ENCODE measurements at places on chromosomes 5 and 9.

DNA sequence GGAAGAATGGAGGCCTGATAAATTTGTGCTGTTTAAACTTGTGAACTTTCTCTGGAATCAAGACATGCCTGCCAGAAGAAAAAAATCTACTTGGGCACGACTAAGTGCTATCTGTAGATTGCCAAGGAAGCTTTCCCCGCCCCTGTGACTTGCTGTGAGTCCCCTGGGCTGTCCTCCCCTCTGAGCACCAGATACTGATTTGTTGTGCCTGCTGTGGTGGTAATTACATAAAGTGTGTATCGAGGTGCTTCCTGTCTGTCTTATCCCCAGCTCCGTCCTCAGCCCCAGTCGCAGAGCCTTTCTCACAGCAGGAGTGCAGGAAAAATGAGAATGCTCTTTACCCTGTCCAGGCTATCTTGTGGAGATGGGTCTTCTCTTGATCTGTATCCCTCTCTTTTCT lies 53.9 kb downstream of the TRIO start:
- no peaks in the 10 kb centered on the region for H3K36me3 ChIP-seq
- DNase-seq = no peak
- no peak overlapping the region for H3K4me3 ChIP-seq
- no peaks in the 10 kb centered on the region for H3K4me1 ChIP-seq

DNA sequence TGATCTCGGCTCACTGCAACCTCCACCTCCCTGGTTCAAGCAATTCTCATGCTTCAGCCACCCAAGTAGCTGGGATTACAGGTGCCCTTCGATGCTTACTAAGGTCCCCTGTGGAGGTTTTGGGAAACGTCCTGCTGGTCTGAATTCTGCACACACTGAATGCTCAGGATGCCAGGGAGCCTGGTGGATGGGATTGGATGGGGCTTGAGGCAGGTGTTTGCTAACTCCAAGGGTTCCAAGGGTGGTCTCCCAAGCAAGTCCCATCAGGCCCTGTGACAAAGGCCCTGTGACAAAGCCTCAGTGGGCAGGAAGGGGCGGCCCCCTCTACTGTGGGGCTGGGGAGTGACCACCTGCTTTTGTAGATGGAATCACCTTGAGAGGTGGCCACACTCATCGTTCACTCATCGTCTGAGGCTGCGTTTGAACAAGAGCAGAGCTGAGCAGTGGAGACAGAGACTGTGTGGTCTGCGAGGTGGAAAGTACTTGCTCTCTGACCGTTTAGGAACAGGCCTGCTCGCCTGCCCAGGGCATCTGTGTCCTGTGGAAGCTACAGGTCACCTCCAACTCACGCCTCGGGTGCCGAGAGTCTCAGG lies 40.2 kb downstream of the MRPL36 start:
- no peaks in the 10 kb centered on the region for H3K27me3 ChIP-seq
- no peak overlapping the region for H3K27ac ChIP-seq
- H3K36me3 ChIP-seq = no peaks in the 10 kb centered on the region
- no peaks in the 10 kb centered on the region for H3K4me1 ChIP-seq
- no peak overlapping the region for H3K4me3 ChIP-seq
- DNase-seq = no peak

DNA sequence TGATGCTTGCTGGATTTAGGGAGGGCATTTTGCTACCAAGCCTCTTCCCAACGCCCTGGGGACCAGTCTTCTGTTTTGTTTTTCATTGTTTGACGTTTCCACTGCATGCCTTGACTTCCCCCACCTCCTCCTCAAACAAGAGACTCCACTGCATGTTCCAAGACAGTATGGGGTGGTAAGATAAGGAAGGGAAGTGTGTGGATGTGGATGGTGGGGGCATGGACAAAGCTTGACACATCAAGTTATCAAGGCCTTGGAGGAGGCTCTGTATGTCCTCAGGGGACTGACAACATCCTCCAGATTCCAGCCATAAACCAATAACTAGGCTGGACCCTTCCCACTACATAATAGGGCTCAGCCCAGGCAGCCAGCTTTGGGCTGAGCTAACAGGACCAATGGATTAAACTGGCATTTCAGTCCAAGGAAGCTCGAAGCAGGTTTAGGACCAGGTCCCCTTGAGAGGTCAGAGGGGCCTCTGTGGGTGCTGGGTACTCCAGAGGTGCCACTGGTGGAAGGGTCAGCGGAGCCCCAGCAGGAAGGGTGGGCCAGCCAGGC lies 23.0 kb downstream of the PCDHGC5 start:
- peak overlapping the region; percentile 65 for H3K4me3 ChIP-seq
- peaks cover 23% of the 10 kb centered on the region for H3K4me1 ChIP-seq
- DNase-seq = no peak
- H3K27ac ChIP-seq = no peak overlapping the region
- H3K36me3 ChIP-seq = peaks cover 18% of the 10 kb centered on the region

- no peak for DNase-seq
- no peaks in the 10 kb centered on the region for H3K4me1 ChIP-seq
- H3K4me3 ChIP-seq = no peak overlapping the region
- H3K27ac ChIP-seq = no peak overlapping the region
Measured at GRCh38 chr5:50888751-50889150, 222.3 kb downstream of the PARP8 start.

DNA sequence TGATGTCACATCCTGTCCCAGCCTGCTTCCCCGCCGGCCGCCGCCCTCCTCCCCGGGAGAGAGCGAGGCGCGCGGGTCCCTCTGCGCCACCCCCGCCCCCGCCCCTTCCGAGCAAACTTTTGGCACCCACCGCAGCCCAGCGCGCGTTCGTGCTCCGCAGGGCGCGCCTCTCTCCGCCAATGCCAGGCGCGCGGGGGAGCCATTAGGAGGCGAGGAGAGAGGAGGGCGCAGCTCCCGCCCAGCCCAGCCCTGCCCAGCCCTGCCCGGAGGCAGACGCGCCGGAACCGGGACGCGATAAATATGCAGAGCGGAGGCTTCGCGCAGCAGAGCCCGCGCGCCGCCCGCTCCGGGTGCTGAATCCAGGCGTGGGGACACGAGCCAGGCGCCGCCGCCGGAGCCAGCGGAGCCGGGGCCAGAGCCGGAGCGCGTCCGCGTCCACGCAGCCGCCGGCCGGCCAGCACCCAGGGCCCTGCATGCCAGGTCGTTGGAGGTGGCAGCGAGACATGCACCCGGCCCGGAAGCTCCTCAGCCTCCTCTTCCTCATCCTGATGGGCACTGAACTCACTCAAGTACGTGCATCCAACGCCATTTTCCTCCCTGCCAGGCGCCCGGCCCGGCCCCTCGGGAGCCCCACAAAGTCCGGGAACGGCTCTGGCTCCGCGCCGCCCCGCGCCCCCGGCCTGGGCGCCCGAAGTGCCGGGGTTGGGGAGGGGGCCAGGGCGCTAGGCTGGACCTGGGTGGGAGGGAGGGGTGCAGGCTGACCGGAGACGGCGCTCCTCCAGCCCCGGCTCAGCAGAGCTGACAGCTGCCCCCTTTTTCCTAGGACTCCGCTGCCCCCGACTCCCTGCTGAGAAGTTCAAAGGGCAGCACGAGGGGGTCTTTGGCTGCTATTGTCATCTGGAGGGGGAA lies 12.0 kb upstream of the OLFM1 start:
- no peak overlapping the region for H3K4me3 ChIP-seq
- no peaks in the 10 kb centered on the region for H3K27me3 ChIP-seq
- H3K36me3 ChIP-seq = no peaks in the 10 kb centered on the region
- DNase-seq = no peak

DNA sequence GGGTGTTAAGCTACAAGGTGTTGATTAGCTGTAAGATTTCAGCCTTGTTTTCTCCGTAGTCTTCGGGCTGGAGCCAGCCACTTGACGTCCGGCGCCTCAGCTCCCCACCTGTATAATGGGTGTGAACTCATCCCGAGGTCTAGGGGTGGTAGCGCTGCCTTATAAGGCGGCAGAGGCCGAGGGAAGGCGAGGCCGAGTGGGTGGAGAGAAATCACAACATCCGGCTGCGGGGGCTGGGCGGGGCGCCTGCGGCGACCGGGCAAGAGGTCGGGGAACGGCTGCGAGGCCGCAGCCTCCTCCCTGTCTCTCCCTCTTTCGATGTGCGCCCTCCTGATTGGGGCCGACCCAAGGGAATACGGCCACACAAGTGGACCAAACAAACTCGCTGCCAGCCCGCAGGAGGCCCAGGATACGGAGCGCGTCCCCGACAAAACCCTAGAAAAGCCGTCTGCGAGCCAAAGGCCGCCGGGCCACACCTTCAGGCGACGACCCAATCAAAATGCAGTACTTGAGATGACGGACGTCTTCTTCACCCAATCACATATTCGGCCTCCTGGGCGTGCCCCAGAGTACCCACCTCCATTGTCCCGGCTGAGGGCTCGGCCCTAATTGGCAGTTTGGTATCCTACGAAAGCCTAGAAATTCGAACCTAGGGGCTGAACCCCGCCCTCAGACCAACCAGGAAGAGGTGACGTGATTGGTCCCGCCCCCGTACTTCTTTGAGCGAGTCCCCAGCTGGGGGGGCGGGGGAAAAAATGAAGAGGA lies 493 bp upstream of the GRK6 start:
- H3K4me3 ChIP-seq = peak overlapping the region; percentile 93
- DNase-seq = peak; percentile 99
- H3K27ac ChIP-seq = peak overlapping the region; percentile 90
- peaks cover 7% of the 10 kb centered on the region for H3K36me3 ChIP-seq
- H3K4me1 ChIP-seq = peaks cover 55% of the 10 kb centered on the region
- no peaks in the 10 kb centered on the region for H3K27me3 ChIP-seq

GRCh38 chr5:40575921-40576320 lies 103.8 kb upstream of the PTGER4 start:
- H3K27ac ChIP-seq = no peak overlapping the region
- H3K4me1 ChIP-seq = peaks cover 5% of the 10 kb centered on the region
- no peak overlapping the region for H3K4me3 ChIP-seq

GRCh38 chr5:144139586-144139985 lies 30.9 kb downstream of the YIPF5 start:
- no peaks in the 10 kb centered on the region for H3K27me3 ChIP-seq
- no peaks in the 10 kb centered on the region for H3K36me3 ChIP-seq
- no peaks in the 10 kb centered on the region for H3K4me1 ChIP-seq
- no peak for DNase-seq

DNA sequence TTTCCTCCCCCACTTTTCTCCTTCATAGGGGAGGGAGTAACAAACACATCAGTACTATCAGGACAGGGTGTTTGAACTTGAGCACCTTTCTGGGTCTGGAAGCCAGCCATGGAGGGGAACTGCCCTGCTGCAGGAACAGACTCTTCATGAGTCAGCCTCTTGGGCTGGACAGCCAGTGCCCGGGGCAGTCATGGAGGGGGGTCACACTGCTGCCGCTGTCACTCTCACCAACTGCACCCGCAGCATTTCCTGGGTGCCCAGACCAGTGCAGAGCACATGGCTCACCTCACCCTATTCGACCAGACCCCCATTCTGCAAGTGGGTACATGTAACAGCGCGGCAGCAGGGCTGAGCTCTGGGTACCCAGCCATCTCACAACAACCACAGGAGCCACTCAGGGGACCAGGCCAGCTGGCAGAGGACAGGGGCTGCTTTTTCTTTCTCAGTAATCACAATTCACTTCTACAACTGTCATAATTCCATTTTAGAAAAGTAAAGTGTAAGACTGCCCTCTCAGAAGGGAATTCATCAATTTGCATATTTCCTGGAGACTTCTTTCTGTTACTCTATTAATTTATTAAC lies 118.4 kb downstream of the CTNND2 start:
- no peak for DNase-seq
- H3K27me3 ChIP-seq = no peaks in the 10 kb centered on the region
- H3K4me3 ChIP-seq = no peak overlapping the region
- no peak overlapping the region for H3K27ac ChIP-seq
- H3K36me3 ChIP-seq = no peaks in the 10 kb centered on the region

- H3K36me3 ChIP-seq = no peaks in the 10 kb centered on the region
- H3K27ac ChIP-seq = no peak overlapping the region
- DNase-seq = no peak
- no peak overlapping the region for H3K4me3 ChIP-seq
- H3K27me3 ChIP-seq = no peaks in the 10 kb centered on the region
Measured at GRCh38 chr5:16550316-16550952, 66.4 kb downstream of the RETREG1 start.

DNA sequence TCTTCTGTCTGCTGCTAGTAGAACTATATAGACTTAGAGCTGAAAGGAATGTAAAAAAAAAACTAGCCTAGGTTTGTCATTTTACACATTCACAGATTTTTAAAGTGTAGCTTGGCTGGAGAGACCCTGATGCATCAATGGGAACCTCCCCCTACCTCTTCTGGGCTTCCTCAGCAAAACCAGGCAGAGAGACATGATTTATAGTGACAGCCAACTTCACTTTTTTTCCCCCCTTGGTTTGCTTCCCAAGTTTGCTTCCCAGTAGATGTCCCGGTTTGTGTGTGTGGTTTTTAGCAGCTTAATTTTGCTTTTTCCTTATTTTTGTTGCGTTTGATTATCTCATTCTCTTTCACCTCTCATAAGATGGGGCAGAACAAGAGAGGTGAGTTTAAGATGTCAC lies 1.8 kb downstream of the OTULIN start:
- H3K4me3 ChIP-seq = peak overlapping the region; percentile 73
- no peaks in the 10 kb centered on the region for H3K27me3 ChIP-seq
- H3K36me3 ChIP-seq = no peaks in the 10 kb centered on the region
- DNase-seq = no peak
- H3K27ac ChIP-seq = peak overlapping the region; percentile 3

GRCh38 chr9:85884256-85884655 lies 56.7 kb upstream of the NAA35 start:
- no peaks in the 10 kb centered on the region for H3K4me1 ChIP-seq
- H3K36me3 ChIP-seq = no peaks in the 10 kb centered on the region
- no peaks in the 10 kb centered on the region for H3K27me3 ChIP-seq
- no peak for DNase-seq
- no peak overlapping the region for H3K4me3 ChIP-seq

GRCh38 chr5:91271999-91272398 lies 111.1 kb downstream of the ARRDC3 start:
- DNase-seq = no peak
- no peaks in the 10 kb centered on the region for H3K27me3 ChIP-seq
- peaks cover 10% of the 10 kb centered on the region for H3K4me1 ChIP-seq
- no peak overlapping the region for H3K27ac ChIP-seq
- no peaks in the 10 kb centered on the region for H3K36me3 ChIP-seq

DNA sequence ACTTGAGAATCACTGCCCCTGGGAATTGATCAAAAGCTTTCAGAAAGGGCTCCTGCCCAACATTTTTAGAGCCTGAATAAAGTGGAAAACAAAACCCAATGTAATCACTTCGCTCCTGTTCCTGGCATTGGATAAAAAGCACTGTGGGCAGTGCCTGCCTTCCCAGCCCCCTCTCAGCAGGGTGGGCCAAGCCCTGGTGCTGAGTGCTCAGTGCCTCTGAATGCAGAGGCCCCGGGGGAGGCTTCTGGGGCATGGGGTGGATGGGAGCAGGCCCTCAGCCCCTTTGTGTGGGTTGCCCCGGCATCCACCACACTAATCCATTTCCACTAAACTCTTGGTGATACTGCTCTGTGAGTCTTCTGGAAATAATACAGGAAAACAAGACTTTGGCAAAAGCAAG lies 55.6 kb downstream of the CFAP90 start:
- H3K4me1 ChIP-seq = no peaks in the 10 kb centered on the region
- no peak overlapping the region for H3K27ac ChIP-seq

- H3K27me3 ChIP-seq = no peaks in the 10 kb centered on the region
- no peak for DNase-seq
- no peaks in the 10 kb centered on the region for H3K36me3 ChIP-seq
- H3K4me3 ChIP-seq = no peak overlapping the region
Measured at GRCh38 chr5:59360130-59360555, 533.4 kb downstream of the PDE4D start.

Measured in CD8-positive, alpha-beta memory T cell (primary cell).